ENCODE measurements at places on chromosomes 2 and 18.

DNA sequence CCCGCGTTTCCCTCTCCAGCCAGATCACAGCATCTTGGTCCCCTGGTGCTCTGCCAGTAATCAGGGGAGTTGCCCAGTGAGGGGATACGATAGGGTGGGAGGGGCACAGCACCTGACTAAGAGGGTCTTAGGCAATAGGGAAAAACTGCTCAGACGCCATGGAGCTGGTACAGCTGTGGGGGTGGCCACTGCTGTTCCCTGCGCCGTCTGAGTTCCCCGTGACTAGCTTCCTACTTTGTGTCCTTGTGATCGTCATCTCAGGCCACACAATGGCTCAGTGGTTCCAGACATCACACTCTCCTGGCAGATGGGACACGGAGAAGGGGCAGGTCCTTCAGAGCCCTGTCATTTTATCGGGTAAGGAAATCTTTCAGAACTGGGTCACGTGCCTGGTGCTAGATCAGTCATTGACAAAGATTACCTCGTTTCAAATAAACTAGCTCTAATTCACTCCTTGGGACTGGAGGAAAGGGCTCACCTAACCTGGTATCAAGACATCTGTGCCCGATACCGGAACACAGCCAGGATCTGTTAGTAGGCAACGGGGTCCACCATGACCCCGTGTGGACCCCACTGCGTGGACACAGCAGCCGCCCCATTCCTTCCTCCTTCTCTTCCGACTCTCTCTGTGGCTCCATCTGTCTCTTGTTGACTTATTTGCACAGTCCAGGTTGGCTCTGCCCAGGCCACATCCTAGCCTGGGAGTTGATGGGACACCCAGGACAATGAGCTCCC lies 101.6 kb downstream of the PTGR3 start:
- no peak for DNase-seq
- no peaks in the 10 kb centered on the region for H3K36me3 ChIP-seq
- no peaks in the 10 kb centered on the region for H3K27me3 ChIP-seq
- no peaks in the 10 kb centered on the region for H3K4me1 ChIP-seq

DNA sequence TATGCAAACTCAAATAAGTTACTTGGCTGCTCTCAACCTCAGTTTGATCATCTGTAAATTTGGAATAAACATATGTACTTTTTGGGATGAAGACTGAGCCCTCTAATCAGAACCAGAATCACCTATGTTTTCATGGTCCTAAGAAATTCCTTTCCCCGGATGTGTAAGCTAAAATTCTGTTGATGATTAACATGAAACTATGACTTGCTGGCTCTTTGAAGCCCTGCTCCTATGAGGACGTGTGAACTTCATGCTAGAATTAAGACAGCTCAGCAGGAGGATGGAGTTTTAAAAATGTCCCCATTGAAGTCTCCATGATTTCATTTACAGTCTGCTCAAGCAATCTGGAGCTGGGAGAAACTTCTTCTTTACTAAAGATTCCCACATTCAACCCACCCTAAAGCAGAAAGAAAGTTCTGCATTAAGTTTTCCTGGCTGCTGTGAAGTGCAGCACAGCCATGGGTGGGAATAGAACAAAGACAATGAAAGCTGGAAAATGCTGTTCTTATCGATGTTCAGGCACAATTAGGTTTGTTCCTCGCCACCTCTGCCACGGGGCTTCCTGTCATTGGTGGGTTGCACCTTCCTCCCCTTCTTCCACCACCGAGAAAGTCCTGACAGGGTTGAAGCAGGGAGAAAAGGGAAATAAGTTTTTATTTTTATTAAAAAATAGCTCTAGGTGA lies 50.9 kb downstream of the ADCYAP1 start:
- H3K27ac ChIP-seq = no peak overlapping the region
- no peak overlapping the region for H3K4me3 ChIP-seq

DNA sequence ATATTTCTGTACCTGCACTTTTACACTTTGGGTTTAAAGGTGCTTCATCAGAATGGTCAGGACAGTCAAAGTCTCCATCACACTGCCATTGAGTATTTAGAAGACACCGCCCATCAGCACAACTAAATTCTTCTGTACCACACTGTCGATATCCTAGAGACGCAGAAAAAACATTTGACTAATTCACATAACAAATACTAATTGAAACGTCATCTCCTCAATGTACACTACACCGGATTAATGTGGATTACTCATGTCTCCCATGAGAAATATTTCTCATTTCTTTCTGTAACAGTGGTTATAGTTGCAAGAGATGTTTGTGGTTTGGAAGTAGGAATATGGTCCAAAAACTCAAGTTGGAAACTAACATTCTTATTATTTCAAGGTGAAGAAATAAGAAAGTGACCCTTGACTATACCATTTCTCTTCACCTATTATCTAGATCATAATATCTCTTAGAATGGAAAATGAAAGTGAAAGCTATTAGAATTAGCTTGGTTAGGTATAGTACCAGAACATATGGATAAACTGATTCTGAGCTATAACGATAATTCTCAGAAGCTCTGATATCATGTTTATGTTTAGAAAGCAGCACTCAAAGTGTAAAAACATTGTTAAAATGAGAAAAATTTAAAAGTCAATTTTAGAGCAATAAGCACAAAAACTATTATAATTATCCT lies 1627.7 kb downstream of the LRP1B start:
- H3K4me3 ChIP-seq = no peak overlapping the region
- H3K27ac ChIP-seq = no peak overlapping the region
- DNase-seq = no peak
- H3K27me3 ChIP-seq = no peaks in the 10 kb centered on the region

- no peaks in the 10 kb centered on the region for H3K27me3 ChIP-seq
- DNase-seq = no peak
- peaks cover 13% of the 10 kb centered on the region for H3K36me3 ChIP-seq
- peaks cover 32% of the 10 kb centered on the region for H3K4me1 ChIP-seq
- H3K27ac ChIP-seq = no peak overlapping the region
Measured at GRCh38 chr2:86367499-86367777, 30.0 kb upstream of the REEP1 start.
